Mammary microvascular endothelial cell (primary cell): ENCODE measurements at places on chromosomes 16 and 17. TPM values are rescaled to one million over a fixed set of nuclear protein-coding genes. Genes with fewer than 3 reads are reported as not detected.

ZFHX3 gene
- total RNA-seq, result 3.1 and 3.7 TPM in 2 replicates

ADAM11 gene
- total RNA-seq, result 0.05 and 1.3 TPM in 2 replicates

CDK3 gene
- total RNA-seq, result 1.3 and 3.1 TPM in 2 replicates

CPNE7 gene
- 28.4 and 48.7 TPM in 2 replicates for total RNA-seq

KRT40 gene
- not detected in 2 replicates for total RNA-seq

KRTAP9-8 gene
- total RNA-seq, result not detected in 2 replicates

RSAD1 gene
- 21.6 and 21.8 TPM in 2 replicates for total RNA-seq

HID1 gene
- total RNA-seq, result 14.3 and 15.5 TPM in 2 replicates

SAMD14 gene
- 3.5 and 5.7 TPM in 2 replicates for total RNA-seq

MYOCD gene
- not detected in 2 replicates for total RNA-seq
